ENCODE measurements at places on chromosomes 13 and 19.

- no peak for DNase-seq
Measured at GRCh38 chr13:28527629-28528028, 32.7 kb upstream of the FLT1 start.

GRCh38 chr13:76383676-76384461, 502.3 kb downstream of the KCTD12 start:
- DNase-seq = no peak

- peak; percentile 23 for DNase-seq
Measured at GRCh38 chr19:2426611-2427428, 566 bp downstream of the TIMM13 start.

DNA sequence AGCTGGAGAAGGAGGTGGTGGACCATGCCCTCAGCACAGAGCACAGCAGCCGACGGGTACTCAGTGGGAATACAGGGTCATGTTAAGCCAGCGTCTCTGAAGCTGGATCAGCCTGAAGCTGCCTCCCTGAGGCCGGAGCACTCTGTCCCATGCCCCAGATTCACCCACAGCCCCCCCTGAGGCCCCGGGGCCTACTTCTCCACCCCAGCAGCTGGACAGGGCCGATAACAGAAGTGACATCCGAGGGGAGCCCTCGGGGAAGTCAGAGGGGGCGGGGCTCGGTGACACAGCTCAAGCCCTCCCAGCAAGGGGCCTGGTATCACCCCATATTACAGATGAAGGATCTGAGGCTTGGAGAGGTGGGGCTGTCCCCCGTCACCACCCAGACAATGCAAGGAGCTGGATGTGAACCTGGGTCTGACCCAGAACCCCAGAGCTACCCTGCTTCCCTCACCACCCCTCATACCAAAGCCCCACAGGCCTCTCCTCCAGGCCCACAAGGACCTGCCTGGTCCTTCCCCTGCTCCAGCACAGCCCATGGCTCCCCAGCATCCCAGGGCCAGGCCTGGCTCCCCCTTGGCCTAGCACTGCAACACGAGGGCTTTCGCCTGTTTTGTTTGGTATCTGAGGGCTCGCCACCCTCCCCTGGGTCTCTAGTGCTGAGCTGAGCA, 5.7 kb downstream of the R3HDM4 start:
- DNase-seq = no peak

- DNase-seq = no peak
Measured at GRCh38 chr19:4363571-4364304, 20.4 kb downstream of the MPND start.

DNA sequence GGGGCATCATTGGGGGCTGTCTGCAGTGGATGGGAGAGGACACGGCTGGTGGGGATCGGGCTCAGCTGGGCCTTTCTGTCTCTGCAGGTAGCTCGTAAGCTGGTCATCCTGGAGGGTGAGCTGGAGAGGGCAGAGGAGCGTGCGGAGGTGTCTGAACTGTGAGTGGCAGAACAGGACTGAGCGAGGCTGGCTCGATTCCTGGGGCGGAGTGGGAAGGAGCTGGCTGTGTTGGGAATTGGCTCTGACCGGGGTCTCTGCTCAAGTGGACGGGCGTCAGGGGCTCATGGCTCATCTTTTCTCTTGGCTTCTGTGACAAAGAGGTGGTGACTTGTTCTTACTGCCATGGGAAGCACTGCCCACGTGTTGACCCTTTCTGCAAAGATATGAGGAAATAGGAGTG, 11.6 kb downstream of the TPM4 start:
- DNase-seq = no peak

DNA sequence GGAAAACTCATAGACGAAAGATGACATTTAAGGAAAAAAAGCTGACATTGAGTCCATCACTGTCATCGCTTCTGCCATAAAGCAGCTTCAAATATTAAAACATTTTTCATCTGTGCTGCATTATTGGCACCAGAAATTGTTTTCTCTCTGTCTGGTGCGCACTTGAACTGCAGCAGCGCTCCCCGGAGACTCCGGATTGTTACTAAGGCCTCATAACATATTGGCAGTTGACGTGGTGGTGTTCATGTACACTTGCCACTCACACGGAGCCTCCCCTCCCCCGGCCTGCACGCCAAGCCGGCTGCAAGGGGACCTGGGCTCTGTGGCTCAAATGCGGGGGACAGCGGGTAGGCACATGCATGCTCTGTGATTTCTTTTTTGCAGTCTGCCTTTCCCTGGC, 203.2 kb downstream of the TSHZ3 start:
- DNase-seq = no peak

DNA sequence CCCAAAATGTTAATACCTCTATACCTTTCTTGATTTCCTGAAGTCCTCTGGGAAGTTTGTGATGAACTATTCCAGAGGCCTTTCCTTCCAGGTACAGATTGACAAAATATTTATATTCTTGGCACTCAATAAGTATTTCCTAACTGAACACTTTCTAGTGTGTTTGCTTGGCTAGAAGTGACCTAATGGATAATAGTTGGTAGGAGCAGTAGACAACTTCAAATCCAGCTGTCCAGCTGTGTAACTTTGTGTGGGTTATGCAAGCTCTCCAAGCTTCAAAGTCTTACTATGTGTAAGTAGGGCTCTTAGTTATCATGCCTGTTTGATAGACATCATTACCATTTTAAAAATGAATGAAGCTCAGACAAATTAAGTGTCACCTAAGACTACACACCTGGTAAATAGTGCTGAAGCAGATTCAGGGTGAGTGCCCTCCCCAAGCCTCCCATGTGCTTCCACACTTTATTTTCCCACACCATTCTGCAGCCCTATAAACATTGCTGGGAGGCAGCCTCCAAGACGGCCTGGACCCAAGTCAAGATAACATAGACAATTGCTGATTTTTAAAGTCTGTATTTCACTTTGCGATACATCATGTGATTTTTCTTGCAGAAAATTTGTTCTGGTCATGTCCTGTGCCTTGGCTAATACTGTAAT, 196.6 kb downstream of the NALCN start:
- DNase-seq = no peak

- DNase-seq = no peak
Measured at GRCh38 chr13:32272021-32272683, 43.0 kb downstream of the ZAR1L start.

- no peak for DNase-seq
Measured at GRCh38 chr13:111904166-111904565, 162.8 kb upstream of the SOX1 start.

- DNase-seq = no peak
Measured at GRCh38 chr19:32651729-32652140, 23.2 kb downstream of the ANKRD27 start.

DNA sequence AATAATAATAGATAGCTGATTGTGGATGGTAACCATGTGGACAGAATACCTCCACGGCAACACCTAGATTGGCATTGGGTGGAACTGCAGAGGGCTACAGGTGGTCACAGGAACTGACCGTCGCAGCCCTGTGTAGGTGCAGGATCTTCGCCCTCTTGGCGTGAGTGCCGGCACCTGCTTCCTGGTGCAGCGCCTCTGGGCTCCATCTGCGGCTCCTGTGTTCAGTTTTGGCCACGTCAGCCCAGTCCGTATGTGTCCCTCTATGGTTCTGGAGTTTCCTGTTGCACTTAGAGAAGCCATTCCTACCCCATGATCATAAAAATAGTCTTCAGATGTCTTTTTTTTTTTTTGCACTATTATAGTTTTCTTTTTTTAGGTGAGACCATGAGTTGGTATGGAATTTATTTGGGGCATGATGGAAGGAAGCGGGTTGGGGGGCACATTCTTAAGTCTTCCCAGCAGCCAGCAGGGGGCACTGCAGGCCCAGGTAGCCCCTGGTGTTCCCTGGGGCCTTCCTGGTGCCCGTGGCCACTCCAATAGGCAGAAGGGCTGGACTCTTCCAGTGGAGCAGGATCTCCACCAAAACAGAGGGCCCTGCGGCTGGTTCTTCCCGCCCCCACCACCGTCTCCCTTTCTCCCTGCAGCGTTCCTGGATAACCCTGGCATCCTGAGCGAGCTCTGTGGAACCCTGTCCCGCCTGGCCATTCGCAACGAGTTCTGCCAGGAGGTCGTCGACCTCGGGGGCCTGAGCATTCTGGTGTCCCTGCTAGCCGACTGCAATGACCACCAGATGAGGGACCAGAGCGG, 10.1 kb upstream of the SLC25A42 start:
- no peak for DNase-seq

- no peak for DNase-seq
Measured at GRCh38 chr19:1840541-1841115, 7.7 kb downstream of the REXO1 start.

DNA sequence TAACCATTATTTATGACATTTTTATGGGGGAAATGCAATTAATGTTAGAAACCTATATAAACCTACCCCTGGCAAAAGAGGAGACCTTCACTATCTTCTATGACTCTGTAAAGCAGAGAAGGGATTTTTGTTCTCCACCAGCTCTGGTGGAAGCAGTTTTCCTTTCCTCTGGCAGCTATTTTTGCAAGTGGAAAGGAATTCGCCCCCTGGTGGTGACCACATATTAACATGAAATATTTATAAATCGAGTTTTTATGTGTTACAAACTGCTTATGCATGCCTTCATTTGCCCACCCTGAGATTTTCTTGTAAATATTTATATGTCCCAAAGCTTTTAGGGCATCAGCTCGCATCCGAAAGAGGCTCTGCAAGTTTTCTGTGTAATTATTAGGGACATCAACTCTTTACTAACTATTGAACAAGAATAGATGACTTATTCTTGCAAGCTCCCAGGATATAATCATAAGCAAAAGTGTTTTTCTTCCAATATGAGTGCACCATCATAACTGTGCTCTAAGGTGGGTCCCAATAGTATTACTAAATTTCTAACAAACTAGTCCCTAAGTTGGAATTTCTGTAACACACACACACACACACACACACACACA, 62.4 kb downstream of the SERTM1 start:
- DNase-seq = no peak

- no peak for DNase-seq
Measured at GRCh38 chr13:60494296-60494695, 97.3 kb downstream of the TDRD3 start.

- DNase-seq = no peak
Measured at GRCh38 chr13:20129076-20129475, 31.8 kb downstream of the GJA3 start.

DNA sequence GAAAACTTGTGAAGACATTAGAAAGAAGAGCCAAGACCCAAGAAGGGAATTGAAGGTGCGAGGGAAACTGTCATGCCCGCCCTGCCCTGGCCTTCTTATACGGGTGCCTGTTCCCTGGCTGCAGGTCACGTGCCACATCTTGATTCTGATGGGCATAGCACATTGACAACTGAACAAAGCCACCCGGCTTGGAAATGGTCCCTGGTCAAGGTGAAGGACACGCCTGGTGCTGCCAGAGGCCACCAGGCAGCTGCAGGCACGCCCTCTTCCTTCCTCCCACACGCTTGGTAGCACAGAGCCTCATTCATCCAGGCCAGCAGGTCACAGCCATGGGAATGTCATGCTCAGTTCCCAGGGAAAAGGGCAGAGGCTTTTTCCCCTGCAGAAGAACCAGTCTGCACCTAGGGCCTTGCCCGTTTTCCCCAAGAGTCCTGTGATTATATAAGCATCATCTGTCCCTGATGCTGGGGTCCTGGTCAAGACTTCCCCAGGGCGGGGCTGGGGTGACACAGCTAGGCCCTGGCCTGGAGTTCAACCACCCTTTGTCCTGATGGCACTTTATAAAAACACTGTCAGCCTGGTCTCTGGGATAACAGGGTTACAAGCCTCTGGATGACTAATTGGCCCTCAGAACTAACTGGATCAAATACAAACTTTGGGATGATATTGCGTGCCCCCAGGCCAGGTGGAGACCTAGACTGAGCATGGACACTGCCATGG, 56.0 kb downstream of the CDADC1 start:
- no peak for DNase-seq

DNA sequence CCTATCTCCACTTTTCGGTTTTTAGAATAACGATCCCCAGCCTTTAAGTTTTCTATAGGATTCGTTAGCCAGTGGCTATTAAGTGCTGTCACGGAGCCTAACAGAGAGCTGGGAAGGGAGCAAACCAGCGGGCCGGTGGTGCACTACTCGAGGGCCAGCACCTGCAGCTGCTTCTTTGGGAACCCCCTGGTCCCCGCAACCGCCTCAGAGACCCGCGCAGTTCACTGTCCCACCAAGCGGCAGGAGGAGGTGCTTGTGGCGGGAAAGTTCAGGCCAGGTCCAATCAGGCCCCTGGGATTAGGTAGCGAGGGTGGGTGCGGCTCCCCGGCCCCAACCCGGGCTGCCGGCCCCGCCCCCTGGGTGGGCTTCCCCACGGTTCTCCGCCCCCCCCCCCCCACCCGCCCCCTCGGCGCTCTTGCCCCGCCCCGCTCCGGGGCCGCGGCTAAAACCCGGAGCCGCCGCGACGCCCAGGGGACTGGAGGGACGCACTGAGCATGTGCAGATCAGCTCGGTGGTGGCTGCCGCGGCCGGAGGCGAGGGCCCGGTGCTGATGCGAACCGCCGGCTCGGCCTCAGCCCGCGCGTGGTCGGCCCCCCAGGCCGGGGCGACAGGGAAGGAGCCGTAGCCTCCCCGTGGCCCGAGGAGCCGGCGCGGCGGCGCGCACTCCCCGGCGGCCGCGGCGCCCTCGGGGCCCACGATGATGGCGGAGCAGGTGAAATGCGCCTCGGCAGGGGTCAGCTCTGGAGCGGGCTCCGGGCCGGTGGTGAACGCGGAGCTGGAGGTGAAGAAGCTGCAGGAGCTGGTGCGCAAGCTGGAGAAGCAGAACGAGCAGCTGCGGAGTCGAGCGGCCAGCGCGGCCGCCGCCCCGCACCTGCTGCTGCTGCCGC, at the start of gene SLAIN1:
Gene SLAIN1, plus strand, starts transcription at position 471 of the 887 bp plus-strand sequence. Its CDS starts 227 bp downstream, at position 698.
- DNase-seq = peak; percentile 62

DNA sequence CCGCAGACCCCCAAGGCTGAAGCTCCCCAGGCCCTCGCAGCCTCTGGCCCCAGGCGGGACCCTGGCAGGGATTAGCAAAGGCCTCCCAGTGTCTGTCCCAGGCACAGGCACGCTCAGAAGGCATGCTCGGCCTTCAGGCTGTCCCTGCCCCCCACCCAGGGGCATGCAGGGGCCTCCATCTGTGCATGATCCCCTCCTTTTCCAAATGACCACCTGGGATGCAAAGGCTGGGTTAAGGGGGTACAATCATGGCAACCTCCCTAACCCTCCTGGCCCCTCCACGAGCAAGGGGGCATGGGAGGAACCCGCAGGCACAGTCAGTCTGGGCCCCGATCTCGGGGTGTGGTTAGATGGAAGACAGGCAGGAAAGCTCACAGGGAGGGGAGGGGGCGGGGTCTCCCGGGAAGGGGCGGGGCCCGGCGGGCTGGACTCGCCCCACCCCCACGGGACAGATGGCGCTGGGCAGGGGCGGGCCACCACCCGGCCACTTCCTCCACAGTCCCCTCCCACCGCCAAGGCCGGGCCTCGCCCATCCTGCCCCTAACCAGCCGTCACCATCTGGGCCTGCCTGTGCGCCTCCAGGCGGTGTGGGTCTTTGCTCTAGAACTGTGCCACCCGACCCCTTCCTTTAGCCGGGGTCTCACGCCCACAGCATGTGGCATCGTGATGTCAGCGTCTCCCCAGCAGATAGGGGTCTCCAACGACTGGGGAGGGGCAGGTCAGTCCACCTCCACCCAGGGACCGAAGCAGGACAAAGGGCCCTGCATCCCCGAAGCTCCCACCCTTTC, 7.0 kb upstream of the REXO1 start:
- DNase-seq = peak; percentile 84

- no peak for DNase-seq
Measured at GRCh38 chr19:55527197-55528029, 9.5 kb downstream of the SBK2 start.

GRCh38 chr19:4966591-4966990, 2.3 kb upstream of the KDM4B start:
- DNase-seq = no peak

GRCh38 chr19:2227415-2228156, 8.5 kb downstream of the PLEKHJ1 start:
- no peak for DNase-seq

GRCh38 chr13:74036373-74036772, 97.8 kb downstream of the KLF12 start:
- no peak for DNase-seq

GRCh38 chr13:109483284-109483683, 303.1 kb downstream of the IRS2 start:
- no peak for DNase-seq
